Activated CD8-positive, alpha-beta memory T cell treated with anti-CD3 and anti-CD28 coated beads, Interleukin-2, amount 10 ng/mL, durations not matched to agents 7 days and 5 days (primary cell): ENCODE measurements at places on chromosomes 13 and 19. TPM values are rescaled to one million over a fixed set of nuclear protein-coding genes. Genes with fewer than 3 reads are reported as not detected.
A peak's percentile ranks its signal among the peaks of the same experiment; 100 is the strongest.

DGKH gene
- 24.7 TPM for total RNA-seq

ELSPBP1 gene
- not detected for total RNA-seq

KLC3 gene
- total RNA-seq, result not detected

DNA sequence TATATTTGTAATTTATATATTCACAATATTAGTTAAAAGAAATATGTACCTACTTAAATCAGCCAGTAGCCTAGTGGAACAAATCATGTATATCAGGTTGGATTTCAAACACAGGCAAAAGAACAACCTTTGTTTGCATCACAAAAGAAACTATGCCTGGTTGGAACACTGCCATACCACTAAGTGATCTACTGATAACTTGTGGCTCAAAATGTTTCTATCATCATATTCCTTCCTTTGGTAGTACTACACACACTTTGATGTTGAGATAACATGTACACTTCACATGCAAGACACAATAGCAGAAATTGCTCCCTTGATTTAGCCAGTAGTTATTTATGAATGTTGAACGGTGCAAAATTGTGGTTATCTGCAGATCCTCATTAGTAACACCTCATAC, 146.0 kb upstream of the GPC6 start:
- no peak for DNase-seq
- H3K4me3 ChIP-seq, result no peak overlapping the region
- H3K27me3 ChIP-seq, result no peaks in the 10 kb centered on the region
- no peak overlapping the region for H3K27ac ChIP-seq

- peaks cover 19% of the 10 kb centered on the region for H3K4me1 ChIP-seq
- H3K4me3 ChIP-seq, result peak overlapping the region; percentile 2
- peaks cover 22% of the 10 kb centered on the region for H3K36me3 ChIP-seq
Measured at GRCh38 chr19:55266404-55266803, 7.6 kb upstream of the PPP6R1 start.

DNA sequence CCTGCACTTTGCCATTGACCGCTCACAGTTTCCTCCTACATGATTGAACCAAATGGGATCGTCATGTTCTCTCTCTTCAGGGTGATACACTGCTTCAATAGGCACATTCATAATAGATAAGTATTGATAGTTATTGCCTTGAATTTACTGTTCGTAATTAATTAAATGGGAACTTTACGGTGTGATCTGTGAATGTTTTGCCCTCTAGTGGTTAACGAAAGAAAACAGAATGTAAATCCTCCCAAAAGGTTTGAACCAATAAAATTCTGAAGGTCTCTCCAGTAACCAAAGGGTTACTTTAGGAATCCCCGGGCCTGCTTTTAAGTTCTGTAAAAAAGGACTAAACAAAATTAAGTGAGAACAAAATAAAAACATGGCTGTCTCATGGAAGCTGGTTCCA, 389.3 kb downstream of the DACH1 start:
- DNase-seq, result no peak
- H3K4me1 ChIP-seq, result no peaks in the 10 kb centered on the region
- no peak overlapping the region for H3K27ac ChIP-seq

- no peak overlapping the region for H3K27ac ChIP-seq
- H3K27me3 ChIP-seq, result peaks cover 34% of the 10 kb centered on the region
- H3K4me3 ChIP-seq, result peak overlapping the region; percentile 10
- DNase-seq, result peak; percentile 59
- peaks cover 15% of the 10 kb centered on the region for H3K4me1 ChIP-seq
- H3K36me3 ChIP-seq, result no peaks in the 10 kb centered on the region
Measured at GRCh38 chr13:45109102-45109720, 11.1 kb upstream of the GTF2F2 start.

DNA sequence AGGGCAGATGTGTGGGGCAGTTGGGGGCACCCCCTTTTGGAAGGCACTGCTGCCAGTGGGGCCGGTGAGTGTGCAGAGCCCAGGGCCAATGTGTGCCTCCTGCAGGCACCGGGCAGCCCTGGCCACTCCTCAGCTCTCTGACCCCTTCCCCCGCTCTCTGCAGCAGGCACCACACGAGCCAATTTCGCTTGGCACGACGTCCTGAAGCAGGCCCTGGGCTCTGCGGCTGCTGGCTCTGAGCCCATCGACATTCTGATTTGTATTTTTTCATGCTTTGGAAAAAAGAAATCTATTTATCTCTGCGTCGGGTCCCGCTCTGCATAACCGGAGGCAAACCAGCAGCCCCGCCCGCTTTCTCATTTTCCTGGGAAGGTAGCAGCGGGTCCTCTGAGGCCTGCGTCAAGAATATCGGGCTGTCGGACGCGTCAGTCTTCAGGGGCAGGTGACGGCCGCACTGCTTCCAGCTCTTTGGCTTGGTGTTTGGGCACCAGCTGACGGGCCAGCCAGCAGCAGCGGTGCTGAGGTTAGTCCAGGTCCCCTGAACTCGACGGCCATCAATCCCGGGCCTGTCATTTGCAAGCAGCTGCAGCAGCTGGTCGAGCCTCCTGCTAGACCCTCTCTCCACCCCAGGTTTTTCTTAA, 134.3 kb downstream of the KDM4B start:
- H3K27ac ChIP-seq, result no peak overlapping the region
- no peaks in the 10 kb centered on the region for H3K4me1 ChIP-seq
- H3K36me3 ChIP-seq, result peaks cover 26% of the 10 kb centered on the region
- H3K27me3 ChIP-seq, result no peaks in the 10 kb centered on the region
- no peak for DNase-seq

GRCh38 chr19:778910-779653, 18.2 kb upstream of the PTBP1 start:
- no peak overlapping the region for H3K4me3 ChIP-seq
- H3K27ac ChIP-seq, result no peak overlapping the region
- H3K36me3 ChIP-seq, result no peaks in the 10 kb centered on the region
- no peaks in the 10 kb centered on the region for H3K27me3 ChIP-seq
- DNase-seq, result no peak

GRCh38 chr13:97262058-97262457, 39.9 kb downstream of the MBNL2 start:
- DNase-seq, result no peak
- H3K27ac ChIP-seq, result no peak overlapping the region
- H3K4me1 ChIP-seq, result peaks cover 63% of the 10 kb centered on the region
- H3K36me3 ChIP-seq, result peaks cover 9% of the 10 kb centered on the region
- H3K27me3 ChIP-seq, result no peaks in the 10 kb centered on the region
